ENCODE measurements at places on chromosomes 12 and 14.

DNA sequence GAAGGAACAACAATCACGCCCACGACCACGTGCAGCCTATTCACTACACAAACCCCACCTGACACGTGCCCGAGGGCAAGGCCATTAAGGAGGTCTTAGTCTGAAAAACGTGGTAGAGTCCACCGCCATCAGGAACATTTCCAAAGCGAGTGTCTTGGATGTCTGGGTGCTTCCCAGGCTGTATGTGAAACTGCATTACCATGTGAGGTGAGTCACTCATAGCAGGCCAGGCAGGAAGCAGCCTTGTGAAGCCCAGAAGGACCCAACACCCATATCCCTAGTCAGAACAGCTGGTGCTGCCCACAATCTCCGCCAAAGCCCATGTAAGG is 3.3 kb upstream of the KRT79 start:
- no peak for DNase-seq

DNA sequence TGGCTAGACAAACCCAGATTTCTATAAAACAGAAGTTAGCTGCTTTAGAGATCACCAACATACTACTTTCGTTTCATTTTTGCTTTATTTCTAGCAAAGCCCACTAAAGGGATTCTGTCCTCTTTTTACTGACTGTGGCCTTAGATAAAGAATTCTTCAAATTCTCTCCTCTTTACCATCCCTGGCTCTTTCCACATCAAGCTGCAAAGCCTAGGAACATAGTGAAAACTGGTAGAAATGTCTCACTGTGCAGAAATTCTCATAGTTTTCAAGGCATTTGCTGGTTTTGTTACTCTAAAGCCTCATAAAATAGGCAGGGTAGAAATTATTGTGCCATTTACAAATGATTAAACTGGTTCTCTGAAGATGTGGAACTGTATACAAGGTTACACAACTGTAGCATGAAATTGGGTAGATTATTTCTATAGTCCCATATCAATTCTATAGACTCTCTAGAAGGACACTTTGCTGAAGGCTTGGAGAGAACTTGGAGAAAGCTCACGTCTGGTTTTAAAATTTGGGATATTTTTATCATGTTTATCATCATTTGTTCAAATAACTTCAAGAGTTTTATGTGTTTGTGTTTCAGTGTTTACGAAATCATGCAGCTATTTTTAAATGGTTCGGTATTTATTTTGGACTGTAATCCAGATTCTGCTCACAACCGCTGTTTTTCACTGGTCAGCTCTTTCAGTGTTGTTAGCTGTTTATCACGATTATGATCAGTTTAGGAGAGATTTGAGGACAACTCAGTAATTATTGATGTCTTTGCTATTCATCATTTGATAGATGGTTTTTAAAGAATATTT is 36.7 kb upstream of the CSRP2 start:
- no peak for DNase-seq

DNA sequence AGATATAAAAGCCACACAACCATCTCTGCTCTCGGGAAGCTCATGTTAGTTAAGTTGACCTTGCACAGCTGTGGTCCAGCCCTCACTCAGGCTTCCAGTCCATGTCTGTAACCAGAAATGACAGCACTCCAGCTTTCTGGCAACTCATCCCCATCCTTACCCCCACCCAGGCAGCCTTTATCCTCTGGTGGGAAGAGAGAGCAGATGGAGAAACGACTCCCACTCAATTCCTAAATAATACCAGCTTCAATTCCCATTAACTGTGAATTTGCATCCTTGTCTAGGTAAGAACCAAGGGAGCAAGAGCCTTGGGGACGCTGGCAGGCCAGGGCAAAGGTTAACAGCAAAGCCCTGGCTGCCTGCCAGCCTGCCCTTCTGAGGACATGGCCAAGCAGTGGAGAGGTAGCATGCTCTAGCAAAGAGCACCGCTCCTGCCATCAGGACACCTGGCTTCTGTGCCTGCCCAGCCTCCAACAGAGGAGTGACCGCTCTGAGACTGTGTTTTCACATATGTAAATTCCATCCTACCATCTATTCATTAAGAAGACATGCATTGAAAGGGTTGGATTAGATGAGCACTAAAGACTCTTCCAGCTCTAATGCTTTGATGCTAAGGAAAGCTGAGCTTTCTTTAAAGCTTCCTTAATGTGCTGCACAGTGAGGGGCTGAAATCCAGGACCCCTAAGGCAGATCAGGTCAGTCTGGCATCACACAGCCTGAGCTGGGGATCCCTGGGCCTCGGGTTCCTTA is 236.1 kb downstream of the GRIN2B start:
- DNase-seq: no peak

GRCh38 chr14:99270458-99271220 is 1.4 kb downstream of the BCL11B start:
- no peak for DNase-seq

- DNase-seq: no peak
Observed at GRCh38 chr14:78399316-78399889, 229.2 kb downstream of the NRXN3 start.

DNA sequence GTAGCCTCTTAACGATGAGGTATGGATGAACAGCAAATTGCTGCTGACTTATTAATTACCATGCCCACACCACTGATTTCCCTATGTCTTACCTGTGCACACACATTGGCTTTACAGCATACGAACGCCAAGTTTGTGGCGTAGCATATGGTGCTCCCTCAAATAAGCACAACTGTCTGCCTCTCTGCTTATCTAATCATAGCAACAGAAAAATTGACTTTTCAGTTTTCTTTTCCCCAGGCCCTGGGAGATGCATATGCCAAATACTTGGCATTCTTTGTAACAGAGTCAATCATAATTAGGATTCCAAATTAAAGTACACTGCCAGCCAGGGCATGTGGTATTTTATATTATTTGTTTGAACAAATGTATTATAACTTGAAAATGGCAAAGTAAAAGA is 625.5 kb downstream of the DIO2 start:
- no peak for DNase-seq
